Mesenteric fat pad (tissue), 1 donor: ENCODE measurements at places on chromosomes 7 and 10.

- no peak for DNase-seq
Measured at GRCh38 chr7:106793015-106793975, 71.8 kb upstream of the PIK3CG start.

GRCh38 chr7:2520131-2520760 is 672 bp downstream of the LFNG start:
- DNase-seq = no peak

- no peak for DNase-seq
Measured at GRCh38 chr7:147639037-147639436, 951.5 kb upstream of the C7orf33 start.

- no peak for DNase-seq
Measured at GRCh38 chr7:2706685-2707126, 18.7 kb downstream of the AMZ1 start.

GRCh38 chr10:116268976-116269375 is 4.0 kb downstream of the GFRA1 start:
- no peak for DNase-seq

- no peak for DNase-seq
Measured at GRCh38 chr7:22320416-22320815, 36.5 kb downstream of the RAPGEF5 start.

GRCh38 chr7:124338861-124339260 is 306.0 kb upstream of the TMEM229A start:
- no peak for DNase-seq

- DNase-seq = no peak
Measured at GRCh38 chr10:69315100-69315542, 36.8 kb downstream of the HK1 start.

GRCh38 chr7:28626624-28627262 is 214.4 kb downstream of the CREB5 start:
- DNase-seq = no peak

DNA sequence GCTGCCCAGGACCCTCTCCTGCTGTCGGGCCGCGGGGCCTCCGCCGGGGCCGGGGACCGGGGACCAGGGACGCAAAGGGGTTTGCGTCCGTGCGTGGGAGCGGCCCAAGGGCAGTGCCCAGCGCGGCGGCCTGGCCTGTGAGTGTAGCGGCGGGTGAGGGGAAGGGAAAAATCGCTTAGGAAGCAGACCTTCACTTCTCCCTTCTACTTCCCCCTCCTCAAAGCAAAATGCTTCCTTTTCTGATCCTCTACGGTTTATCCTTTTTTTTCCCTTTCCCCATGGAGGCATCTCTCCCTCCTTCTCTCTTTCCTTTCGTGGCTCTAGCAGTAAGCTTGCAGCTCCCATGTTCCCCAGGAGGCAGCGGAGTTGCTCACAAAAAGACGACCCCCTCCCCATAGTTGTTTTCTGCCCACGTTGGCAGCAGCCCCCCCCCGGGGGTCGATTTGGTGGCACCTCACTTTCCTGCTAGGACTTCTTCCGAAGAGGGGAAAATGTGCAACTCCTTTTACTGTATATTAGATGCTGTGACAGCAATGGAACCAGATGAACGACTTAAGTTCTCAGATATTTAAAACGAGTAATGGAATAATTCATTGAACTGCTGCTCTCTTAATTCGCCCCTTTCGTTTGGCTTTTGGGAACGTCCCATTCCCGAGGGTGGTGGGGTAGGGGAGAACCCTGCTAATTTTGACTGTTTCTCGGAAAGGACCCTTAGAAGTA is 724 bp downstream of the CAPZA2 start:
- DNase-seq = no peak

DNA sequence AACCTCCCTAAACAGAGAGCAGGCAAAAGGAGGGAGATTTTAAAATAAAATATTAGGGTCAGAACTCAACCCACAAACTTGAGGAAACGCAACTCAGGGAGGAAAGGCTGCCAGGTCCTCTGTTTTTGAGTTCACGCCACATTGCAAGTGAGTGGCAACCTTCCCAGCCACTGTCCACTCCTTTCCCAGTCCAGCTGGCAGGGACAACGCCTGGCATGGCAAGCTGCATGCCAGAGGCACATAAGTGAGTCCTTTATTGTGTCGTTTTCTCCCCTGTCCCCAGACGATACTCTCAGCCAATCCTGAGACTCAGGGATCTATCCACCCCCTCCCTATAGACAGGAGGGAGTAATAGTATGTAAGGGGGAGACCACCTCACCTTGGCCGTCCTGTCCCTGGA is 22.4 kb downstream of the FBXW4 start:
- no peak for DNase-seq

DNA sequence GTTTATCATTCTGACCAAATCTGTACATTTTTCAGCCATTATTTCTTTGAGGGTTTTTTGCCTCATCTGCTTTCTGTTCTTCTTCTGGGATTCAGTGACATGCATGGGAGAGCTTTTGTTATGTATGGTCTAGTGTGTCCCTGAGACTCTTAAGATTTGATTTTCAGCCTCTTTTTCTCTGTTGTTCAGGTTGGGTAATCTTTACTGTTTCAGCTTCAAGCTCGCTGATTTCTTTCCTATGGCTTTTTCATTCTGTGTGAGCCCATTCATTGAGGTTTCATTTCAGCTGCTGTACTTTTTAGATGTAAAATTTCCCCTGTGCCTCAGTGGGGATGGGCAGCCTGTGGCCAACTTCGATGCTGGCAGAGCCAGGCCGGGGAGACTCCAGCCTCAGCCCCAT is 38.1 kb downstream of the FOXK1 start:
- no peak for DNase-seq

- peak; percentile 85 for DNase-seq
Measured at GRCh38 chr7:128911423-128912031, 1.0 kb upstream of the KCP start.

DNA sequence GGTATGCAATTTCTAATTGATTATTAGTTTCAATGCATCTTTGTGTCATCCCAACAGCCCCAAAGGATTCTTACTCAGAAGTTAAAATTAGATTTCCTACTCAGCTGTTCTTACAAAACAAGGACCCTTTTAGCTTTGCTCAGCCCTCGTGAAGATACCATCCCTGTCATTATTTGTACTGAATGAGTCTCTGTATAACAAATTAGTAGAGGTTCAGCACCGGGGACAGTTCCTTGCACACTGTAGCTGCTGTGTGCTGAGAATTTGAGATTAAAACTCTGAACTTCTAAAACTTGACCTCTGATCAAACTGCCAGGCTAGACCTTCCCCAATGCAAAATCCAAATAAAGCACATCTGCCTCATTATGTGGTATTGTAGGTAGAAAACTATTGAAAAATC is 299.1 kb downstream of the LHFPL3 start:
- DNase-seq = no peak

GRCh38 chr7:140506788-140507464 is 27.6 kb upstream of the MKRN1 start:
- DNase-seq = no peak

- DNase-seq = no peak
Measured at GRCh38 chr7:124033095-124033806, 384 bp upstream of the TMEM229A start.

- DNase-seq = no peak
Measured at GRCh38 chr10:119031496-119032059, 2.1 kb downstream of the NANOS1 start.

GRCh38 chr7:76359978-76360638 is 1.3 kb upstream of the YWHAG start:
- peak; percentile 62 for DNase-seq

DNA sequence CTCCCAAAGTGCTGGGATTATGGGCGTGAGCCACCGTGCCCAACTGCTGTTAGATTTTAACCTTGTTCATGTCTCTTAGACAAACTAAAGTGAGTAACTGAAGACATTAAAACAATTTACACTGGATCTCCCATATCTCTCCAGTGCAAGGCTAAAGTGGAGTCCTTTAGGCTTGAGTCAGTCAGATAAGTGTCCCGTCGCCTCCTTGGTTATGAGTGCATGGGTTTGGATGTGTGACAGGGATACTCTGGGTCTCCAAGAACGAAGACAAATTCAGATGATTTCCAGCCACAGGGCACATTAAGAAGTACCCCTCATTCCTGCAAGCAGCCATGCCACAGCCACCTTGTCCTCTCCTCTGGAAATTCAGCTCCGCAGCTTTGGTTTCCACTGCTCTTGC is 66.1 kb upstream of the PDZD8 start:
- DNase-seq = no peak

DNA sequence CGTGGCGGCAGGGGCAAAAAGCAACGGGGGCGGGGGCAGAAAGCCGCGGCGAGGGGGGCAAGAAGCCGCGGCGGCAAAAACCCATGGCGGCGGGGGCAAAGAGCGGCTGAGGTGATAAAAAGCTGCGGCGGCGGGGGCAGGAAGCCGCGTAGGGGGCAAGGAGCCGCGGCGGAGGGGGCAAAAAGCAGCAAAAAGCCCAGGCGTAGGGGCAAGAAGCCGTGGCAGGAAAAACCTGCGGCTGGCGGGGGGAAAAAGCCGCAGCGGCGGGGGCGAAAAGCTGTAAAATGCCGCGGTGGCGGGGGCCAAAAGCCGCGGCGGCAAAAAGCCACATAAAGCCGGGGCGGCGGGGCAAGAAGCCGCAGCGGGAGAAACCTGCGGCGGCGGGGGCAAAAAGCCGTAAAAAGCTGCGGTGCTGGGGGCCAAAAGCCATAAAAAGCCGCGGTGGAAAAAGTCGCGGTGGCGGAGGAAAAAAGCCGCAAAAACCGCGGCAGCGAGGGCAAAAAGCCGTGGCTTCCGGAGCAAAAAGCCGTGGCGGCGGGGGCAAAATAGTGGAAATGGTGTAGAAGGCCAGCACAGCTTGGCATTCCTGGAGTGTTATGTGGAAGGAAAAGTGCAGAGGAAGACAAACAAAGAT is 487.8 kb downstream of the ZNF33B start:
- DNase-seq = no peak

- DNase-seq = no peak
Measured at GRCh38 chr10:43863859-43864591, 215.3 kb upstream of the ZNF32 start.

DNA sequence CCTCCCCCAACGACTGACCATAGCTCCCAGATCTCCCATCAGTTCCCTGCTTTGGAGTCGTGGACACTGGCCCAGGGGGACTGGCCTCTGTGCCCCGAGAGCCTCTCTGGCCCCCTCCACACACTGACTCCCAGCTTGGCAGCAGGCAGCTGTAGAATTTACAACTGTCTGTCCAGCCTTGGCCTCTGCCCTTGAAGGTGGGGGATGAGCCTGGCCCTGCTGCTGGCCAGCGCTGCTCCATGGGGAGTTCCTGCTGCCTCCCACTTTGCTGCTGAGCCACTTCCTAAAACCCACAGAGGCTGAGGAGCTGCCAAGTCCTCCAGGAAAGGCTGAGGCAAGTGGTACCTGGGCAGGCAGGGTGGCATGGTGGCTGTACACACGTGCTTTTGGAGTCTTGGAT is 147.1 kb downstream of the WDR11 start:
- no peak for DNase-seq

DNA sequence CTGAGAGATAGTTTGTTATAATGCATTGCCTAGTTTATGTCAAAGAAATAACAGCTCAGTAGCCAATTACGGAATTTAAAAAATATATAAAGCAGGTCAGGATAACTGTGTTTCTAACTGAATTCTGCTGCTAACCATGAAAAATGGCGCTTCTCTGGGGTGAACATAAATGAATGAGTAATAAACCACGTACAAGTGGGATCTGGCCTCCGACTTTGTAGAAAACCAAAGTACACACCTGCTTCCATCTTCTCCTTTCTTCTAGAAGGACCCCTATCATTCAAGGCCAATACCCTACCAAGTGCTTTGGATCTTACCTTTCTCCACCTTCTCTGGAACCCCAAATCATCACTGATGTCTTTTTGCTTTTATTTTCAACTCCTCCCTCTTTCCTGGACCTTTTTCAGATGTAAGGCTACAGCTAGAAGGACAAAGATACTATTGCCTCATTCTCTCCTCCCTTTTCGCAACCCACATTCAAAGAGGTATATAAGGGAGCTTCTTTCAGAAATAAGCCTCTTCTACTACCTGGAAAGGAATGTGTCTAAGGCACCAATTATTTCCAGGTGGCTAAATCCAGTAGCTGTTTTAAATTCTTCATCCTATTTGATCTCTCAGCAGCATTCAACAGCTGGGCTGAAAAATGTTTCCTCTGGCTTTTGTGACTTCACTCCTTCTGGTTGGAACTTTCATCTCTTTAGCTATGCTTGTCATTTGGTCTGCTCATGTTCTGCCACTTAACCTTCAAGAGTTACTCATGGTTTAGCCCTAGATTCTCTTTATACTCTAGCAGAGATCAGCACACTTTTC is 37.7 kb downstream of the NAMPT start:
- DNase-seq = no peak

DNA sequence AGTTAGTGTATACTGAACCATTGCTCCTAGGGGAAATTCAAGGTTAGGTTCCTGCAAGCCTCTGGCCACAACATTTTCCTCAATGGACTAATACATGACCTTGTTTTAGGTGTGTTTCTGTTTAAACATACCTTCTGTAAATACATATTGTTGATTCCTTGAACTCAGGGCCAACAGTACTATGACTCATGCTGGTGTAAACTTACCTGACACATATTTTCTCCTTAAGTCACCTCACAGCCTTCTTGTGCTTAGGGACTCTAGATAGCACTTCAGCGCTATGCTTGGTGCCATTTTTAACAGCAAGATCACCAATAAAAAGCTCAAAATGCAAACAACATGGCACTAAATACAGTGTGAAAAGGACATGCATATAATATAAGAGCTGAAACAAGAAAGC is 176.4 kb downstream of the TAX1BP1 start:
- DNase-seq = no peak

DNA sequence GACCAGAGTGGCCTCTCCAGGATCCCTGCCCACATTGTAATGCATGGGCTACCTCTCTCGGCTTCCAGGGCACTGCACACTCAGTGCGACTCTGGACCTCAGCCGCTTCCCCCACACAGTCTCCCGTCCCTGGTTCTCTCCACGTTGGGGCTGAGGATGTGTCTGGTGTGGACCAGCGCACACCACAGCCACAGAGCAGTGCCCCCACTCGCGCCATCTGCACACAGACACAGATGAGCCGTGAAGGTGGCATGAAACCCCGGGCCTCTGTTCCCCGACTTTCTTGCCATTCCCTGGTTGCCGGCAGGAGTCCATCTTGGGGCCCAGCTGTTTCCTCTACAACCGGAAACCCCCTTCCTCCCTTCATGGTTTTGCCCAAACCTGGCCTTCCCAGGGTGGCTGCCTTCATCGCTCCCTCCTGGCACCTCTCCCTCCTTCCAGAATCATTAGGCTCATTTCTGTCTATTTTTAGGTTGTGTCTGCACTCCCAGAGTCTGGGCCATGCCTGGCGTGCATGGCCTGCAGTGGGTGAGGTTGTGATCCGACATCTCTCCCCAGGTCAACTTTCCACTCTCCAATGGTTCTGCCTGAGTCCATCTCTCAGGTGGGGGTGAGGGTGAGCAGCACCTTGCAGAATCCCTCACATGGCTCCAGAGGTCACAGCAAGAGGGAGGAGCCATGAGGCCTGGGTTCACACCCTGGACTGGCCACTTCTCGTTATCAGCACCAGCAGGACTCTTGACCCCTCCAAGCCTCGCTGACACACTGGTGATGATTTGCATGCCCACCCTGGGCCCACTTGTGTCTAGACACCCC is 10.1 kb downstream of the RASGEF1A start:
- peak; percentile 77 for DNase-seq
